ENCODE measurements at places on chromosomes 5 and 9.
A peak's percentile ranks its signal among the peaks of the same experiment; 100 is the strongest.

DNA sequence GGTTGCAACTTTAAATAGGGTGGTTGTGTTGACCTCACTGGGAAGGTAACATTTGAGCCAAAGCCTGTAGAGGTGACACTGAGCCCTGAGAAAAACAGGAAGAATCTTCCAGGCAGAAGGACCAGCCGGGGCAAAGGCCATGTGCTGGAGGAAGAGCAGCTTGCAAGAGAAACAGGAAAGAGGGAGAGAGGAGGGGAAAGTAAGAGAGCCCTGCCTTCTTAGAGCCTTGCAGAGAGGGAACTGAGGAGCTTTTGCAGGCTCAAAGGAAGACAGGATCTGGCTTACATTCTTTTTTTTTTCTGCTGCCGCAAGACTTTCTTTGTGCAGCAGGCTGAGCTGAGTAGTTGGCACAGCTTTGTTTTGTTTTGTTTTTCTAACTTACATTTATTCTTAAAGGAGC is 17.4 kb downstream of the C9orf153 start:
- DNase-seq, result no peak

DNA sequence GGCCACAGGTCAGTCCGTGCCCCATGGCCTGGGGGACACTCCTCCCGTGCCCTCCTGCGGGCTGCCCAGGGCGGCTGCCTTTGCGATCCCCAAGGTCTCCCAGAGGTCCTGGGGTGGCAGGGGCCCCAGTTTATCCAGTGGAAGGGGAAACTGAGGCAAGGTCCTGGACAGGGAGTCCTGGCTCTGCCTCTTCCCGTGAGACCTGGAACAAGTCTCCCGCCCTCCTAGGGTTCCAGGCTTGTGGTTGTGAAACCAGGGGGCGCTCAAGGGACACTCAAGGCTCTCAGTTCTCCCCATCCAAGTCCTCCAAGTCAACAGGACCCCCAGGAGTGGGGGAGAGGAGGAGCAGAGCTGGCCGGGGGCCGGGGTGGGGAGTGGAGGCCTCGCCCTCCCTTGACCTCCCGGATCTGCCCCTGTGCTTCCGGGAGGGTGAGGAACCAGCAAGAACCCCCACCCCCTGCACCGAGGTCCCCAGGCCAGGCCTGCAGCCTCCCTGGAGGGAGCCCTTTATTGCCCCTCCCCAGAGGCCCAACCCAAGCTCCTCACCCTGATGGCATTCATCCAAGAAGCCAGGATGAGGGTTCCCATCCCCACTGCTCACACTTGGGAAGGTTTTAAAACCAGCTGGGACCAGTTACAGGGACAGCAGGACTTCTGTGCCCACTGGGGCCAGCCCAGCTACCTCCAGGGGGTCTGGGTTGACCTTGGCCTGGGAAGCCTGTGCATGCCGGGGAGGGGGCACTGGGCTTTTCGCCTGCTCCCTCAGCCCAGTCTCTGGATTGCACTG is 24.7 kb upstream of the TMEM250 start:
- DNase-seq, result no peak

- no peak for DNase-seq
These were observed 98.6 kb downstream of the SPOCK1 start for GRCh38 chr5:137400571-137400970.

DNA sequence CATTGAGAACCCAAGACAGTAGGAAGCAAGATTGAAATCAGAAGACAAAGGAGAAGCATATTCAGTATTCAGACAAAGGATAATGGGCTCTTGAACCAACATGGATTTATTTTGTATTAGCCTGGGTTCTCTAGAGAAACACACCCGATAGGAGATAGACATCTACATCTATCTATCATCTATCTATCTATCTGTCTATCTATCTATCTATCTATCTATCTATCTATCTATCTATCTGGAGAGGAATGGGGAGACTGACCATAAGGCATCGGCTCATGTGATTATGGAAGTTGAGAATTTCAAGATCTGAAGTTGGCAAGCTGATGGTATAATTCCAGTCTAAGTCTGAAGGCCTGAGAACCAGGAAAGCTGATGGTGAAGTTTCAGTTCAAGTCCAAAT is 13.4 kb downstream of the COX7C start:
- DNase-seq, result no peak

DNA sequence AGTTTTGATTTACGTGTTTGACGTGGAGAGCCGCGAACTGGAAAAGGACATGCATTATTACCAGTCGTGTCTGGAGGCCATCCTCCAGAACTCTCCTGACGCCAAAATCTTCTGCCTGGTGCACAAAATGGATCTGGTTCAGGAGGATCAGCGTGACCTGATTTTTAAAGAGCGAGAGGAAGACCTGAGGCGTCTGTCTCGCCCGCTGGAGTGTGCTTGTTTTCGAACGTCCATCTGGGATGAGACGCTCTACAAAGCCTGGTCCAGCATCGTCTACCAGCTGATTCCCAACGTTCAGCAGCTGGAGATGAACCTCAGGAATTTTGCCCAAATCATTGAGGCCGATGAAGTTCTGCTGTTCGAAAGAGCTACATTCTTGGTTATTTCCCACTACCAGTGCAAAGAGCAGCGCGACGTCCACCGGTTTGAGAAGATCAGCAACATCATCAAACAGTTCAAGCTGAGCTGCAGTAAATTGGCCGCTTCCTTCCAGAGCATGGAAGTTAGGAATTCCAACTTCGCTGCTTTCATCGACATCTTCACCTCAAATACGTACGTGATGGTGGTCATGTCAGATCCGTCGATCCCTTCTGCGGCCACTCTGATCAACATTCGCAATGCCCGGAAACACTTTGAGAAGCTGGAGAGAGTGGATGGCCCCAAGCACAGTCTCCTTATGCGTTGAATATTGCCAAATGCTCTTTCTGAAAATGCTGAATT is 850 bp downstream of the RRAGA start:
- DNase-seq, result peak; percentile 46

GRCh38 chr9:1077616-1078015 is 27.5 kb downstream of the DMRT2 start:
- DNase-seq, result no peak

- peak; percentile 29 for DNase-seq
These were observed 127.0 kb downstream of the NNT start for GRCh38 chr5:43729846-43730478.

Data from SW480 (cell line).